ENCODE measurements at places on chromosomes 1 and 21.

GRCh38 chr1:153540394-153541361, at the start of gene S100A5:
S100A5 (minus strand) TSS chr1:153540934; CDS start chr1:153540191, 743 bp downstream.
- no peak for DNase-seq

DNA sequence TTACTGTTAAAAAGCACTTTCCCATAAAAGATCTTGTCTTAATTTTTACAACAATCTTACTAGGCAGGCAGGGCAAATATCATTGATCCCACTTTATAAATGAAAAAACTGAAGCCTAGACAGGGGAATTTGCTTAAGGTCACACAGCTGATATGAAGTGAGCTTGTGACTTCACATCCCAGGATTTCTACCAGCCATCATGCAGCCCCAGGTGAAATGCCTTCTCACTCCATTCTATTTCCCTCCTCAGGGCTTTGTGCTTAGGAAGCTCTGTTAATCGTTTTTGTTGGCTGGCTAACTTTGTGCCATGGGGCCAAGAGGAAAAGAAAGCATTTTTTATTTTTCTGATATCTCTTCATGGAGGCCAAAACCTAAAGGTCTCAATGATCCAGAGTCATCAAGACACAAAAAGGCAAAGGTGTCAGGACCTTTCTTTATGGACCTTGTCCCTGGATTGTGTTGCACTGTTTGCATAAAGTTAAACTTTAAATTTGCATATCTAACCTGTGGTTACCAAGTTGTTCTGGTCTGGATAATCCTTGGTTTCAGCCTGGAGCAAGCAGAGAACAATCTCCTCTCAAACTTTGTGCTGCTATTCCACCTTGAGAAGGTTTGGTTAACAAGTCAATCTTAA, 44.8 kb upstream of the ZNF326 start:
- no peak for DNase-seq

DNA sequence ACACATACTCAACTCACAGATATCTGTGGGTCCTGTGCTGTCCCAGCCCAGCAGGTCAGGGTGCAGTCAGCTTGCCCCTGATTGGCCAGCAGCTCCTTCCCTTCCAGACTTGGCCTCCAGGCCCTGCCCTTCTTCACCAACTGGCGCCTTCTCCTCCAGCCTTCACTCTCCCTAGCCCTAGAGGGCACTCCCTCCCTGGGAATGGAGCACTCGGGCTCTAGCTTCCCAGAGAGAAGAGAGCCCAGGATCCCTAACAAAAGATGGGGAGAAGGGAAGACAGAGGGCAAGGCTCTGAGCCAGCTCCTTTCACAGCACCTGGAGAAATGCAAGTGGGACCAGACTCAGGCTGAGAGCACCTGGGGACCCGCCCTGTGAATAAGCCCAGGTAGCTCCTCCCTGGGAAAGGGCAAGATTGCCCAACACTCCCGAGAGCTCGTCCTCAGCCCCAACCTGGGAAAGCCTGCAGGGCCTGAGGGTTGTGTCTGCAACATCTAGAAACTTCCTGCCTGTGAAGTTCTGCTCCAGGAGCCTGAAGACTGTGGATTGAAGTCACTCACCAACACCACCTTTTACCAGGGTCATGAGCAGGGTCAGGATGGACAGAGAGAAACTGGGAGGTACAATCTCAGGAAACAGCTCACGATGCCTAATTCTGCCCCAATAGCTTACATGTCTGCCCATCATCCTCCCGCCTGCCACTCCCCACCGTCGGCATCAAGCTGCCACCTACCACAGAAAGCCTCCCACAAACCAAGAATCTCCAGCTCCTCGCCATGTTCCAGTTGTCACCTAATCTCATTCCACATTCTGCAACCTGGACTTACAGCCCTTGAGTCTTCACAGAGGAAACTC, at the start of gene PGLYRP4:
Gene PGLYRP4 (minus strand): TSS at position 331 of the 852 bp plus-strand sequence. CDS start 909 bp downstream, outside the sequence.
- no peak for DNase-seq

DNA sequence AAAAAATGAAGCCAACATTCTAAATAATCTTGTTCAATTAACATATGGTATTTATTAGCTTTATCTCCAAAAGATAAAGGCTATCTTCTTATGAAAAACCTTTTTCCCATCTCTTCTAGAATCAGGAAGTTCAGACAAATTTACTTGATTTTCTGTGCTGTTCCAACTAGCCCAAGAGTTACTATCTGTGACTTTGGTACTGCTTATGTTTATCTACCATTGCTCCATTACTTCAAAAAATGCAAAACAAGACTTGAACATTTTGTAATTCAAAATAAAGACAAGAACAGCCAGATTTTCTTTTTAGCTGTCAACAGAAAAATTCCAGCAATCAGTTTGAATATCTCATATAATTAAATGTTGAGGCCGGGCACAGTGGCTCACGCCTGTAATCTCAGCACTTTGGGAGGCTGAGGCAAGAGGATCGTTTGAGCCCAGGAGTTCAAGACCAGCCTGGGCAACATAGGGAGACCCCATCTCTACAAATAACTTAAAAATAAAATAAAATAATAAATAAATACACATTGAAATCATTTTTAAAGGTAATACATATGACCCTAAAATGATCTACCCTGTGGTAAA, 188.5 kb downstream of the LTN1 start:
- no peak for DNase-seq

- no peak for DNase-seq
Observed at GRCh38 chr1:35447278-35447677, 109.9 kb downstream of the KIAA0319L start.

- DNase-seq: no peak
Observed at GRCh38 chr1:162178432-162178831, 108.9 kb downstream of the NOS1AP start.

DNA sequence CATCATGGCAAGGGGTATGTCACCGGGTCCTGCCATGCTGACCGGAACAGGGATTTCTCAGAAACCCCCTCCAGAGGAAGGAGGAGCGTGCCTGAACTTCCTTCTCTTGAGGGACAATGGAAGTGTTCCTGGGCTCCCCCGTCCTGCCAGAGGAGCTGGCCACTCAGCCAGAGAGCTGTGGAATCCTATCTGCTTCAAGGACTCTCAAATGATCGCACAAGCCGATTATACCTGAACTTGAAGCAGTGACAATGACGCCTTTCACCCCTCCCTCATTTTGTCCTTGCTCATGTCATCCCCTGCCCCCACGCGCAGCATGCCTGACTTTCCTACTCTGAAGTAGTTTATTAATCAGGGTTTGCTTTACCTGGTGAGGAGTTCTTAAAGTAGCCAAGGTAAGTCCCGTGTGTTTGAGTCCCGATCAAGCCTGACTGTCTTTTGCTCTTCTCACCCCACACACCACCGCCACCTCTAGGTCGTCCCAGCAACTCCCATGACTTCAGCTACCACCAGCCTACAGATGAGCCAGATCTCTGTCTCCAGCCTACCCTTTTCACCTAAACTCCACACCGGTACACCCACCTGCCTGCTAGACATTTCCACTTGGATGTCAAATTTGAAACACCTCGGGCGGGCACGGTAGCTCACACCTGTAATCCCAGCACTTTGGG, 25.0 kb upstream of the PRELP start:
- DNase-seq: peak; percentile 40

- no peak for DNase-seq
Observed at GRCh38 chr1:77857552-77857951, 30.9 kb upstream of the NEXN start.

GRCh38 chr1:217090060-217090911, 367.1 kb upstream of the ESRRG start:
- DNase-seq: no peak

DNA sequence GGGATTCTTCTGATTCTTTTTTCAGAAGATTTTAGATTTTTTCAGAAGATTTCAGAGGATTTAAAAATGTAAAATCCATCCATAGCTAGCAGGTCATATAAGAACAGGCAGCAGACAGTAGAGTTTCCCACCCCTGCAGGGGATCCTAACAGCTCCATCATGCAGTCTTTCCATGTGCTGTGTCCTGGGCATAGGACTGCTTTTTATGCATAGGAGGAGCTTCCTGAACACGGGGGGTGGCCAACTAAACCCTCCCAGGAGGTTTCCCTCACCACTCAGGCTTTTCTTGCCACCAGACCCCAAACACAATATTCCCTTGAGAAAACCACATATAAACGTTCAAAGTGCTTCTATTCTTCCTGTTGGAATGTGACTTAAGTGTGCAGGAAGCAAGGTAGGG, 90.1 kb upstream of the TNR start:
- no peak for DNase-seq

GRCh38 chr1:202888221-202888530, 773 bp downstream of the RABIF start:
- DNase-seq: no peak

DNA sequence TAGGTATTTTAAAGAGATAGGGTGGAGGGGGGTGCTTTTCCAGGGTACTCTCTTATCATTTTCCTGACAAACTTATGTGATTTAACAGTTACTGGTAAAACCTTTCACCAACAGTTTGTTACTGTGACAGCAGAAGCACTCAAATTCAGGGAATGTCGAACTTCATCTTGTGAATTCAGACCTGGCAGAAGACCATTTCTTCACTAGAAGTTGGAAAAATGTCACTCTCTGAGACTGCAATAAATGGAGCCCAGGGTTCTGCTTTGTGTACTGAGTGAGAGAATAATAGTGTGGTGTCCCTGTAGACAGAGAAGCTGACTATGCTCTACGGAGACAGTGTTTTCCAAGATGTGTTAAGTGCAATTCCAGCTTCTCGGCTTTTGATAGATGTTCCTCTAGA, 200.2 kb downstream of the ST6GALNAC3 start:
- no peak for DNase-seq

- no peak for DNase-seq
Observed at GRCh38 chr21:34909492-34910292, 139.4 kb downstream of the RUNX1 start.

DNA sequence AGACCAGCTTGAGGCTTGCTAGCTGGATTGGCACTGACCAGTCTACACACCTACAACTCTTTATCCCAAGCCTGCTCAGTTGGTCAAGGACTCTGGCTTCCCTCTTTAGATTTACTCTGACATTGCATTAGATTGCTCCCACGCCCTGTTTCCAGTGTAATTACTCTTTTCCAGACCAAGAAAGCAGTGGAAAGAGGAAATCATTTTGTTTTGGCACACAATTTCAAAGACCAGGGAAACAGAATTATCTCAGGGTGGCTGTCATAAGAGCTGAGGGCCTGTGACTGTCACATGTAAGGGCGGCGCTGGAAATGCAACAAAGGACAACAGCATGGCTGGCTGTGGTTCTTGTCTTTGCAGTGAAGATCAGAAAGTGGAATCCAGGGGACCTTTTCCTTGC, 302.7 kb downstream of the HHAT start:
- no peak for DNase-seq

DNA sequence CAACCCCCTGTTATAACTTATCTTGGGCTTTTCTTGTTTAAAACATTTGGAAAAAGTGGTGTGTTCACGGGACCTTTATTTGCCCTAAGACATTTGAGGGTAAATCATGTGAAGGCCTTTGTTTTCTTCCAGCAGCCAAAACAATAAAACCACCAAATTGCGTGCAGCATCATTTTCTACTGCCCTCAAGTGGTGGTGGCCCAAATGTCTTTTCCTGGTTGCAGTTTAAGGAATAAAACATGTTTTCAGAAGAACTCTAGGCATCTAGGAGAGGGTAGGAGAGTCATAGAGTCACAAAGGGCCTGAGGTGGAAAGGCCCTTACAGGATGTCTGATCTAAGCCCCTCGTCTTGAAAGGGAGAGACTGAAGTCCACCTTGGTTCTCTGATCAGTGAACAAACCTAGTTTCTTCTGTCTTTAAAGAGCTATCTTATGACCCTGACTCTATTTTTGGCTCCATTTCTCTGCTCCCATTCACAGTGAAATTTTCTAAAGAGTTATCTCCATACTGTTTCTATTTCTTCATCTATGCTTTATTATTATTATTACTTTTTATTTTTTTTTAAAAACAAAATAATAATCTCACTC, 16.0 kb upstream of the EPS15 start:
- peak; percentile 30 for DNase-seq

GRCh38 chr1:215056584-215056983, 26.0 kb upstream of the KCNK2 start:
- no peak for DNase-seq

- DNase-seq: no peak
Observed at GRCh38 chr1:199691540-199691939, 336.0 kb upstream of the NR5A2 start.

DNA sequence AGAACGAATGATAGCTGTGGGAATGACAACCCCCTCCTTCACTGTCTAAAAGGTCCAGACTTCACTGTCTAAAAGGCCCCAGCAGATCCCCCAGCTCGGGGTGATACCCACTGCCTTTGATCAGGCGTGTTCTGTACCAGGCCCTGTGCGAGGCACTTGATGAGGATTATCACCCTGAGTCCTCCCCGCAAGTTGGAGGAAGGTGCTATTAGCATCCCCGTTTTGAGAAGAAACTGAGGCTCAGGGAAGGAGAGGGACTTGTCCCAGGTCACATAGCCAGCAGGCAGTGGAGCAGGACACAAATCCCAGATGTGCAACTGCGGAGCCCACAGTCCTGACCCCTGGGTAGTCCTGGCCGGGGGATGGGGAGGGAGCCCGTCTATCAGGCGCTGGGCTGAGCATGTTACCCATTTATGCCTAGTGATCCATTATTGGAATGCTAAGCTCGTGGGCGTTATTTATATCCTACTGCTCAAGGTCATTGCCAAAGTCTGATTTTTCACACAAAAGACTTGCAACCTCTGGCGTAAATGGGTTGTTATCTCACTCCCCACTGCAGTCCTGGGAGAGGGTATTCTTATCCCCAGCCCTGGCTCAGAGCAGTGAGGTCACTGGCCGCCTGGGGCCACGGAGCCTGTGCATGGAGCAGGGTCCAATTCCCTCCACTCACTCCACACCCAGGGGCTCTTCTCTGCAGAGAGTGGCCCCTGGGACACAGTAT, 722.2 kb downstream of the MATN1 start:
- DNase-seq: no peak

Measured in WTC11 (cell line).